ENCODE measurements at places on chromosomes 16 and 17. TPM values are rescaled to one million over a fixed set of nuclear protein-coding genes. Genes with fewer than 3 reads are reported as not detected.

TERB1 gene
- 0.10 TPM for total RNA-seq

SLC52A1 gene
- total RNA-seq = 0.59 TPM

CACNG4 gene
- total RNA-seq = 2.0 TPM

NAGS gene
- total RNA-seq = 0.49 TPM

GRCh38 chr16:89431158-89431584, 59.2 kb downstream of the ANKRD11 start:
- no peak for DNase-seq

DNA sequence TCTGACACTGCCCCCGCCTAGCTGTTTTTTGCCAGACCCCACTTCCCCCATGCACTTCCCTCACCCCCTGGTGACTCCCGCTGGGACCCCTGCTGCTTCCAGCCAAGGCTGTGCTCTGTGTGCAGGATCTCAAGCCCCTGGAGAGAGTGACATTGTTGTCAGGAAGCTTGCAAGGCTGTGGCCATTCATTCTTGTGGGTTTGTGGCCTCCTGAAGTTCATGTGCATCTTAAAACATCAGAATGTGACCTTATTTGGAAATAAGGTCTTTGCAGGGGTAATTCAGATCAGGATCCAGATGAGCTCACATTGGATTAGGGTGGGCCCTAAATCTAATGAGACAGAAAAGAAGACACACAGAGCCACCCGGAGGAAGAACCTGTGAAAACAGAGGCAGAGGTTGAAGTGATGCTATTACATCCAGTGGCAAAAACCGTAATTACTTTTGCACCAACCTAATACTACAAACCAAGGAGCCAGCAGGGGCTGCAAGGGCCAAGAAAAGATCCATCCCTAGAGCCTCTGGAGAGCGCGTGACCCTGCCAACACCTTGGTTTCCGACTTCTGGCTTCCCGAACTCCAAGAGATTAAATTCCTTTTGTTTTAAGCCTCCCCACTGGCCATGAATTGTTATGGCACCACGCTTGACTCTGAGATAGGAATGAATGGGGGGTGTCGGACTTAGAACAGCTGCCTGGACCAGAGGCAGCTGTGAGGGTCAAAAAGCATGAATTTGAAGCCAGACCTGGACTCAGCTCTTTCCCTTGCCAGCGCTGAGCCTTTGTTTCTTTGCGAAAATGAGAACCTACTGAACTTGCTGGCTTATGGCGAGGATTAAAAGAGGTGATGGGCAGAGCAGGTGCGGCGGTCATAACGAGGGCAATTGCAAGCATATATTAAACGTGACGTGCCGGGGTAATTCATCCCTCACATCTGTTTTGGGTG, 75.5 kb downstream of the BMERB1 start:
- peak; percentile 16 for DNase-seq

DNA sequence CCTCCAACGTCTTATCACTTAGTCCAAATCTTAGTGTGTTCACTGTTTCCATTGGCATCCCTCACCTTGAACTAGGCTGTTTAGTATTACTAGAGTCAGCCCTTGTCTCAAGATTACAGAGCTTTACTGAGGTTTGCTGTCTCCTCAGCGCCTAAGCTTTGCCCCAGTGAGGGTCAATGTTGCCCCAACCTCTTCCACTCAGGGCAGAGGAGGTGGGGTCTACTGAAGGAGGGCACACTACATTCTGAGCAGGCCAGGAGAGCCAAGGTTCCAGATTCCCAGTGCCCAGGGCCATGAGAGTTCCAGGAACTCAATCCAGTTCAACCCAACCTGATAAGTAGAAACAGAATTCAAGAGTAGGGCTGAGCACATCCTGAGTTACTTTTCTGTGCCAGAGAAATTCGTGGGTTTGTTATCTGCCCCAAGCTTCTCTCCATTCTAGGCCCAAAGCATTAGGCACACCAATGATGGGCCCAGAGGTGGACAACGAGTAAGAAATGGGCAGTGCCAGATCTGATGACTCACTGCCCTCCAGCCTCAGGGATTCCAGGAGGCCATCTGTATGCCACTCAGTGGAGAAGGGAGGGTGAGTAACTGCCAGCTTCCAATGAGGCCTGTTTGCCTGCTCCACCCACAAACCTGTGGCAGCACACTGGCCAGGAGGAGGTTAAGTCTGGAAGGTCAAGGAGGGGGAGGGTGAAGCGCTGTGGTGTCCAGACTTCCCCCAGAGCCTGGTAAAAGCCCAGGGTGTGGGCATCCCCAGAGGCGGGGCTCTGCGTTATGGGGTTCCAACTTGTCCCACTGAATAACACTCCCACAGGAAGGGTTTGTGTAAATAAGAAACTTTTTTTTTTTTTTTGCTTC, 8.2 kb downstream of the TUBG2 start:
- DNase-seq = no peak

DNA sequence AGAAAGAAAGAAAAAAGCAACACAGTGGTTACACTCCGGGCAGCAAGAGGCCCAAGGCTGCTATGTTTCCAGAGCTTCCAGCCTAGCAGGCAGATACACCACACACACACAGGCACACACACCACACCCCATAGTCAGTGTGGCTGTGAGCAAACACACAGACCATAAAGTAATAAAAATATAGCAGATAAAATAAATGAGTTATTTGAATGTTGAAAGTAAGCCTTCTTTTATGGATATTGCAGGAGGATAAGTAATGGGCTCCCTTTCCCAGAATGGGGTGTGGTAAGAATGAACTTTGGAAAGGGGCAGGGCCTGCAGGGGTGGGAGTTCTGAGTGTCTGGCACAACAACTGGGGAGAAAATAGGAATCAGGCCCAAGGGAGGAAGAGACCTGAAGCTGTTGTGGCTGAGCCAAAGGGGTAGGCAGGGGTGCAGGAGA, 4.8 kb upstream of the CDK5RAP3 start:
- no peak for DNase-seq

- DNase-seq = no peak
These were observed 9.9 kb upstream of the TSPOAP1 start for GRCh38 chr17:58338454-58338840.

- DNase-seq = peak; percentile 47
These were observed 1.6 kb upstream of the LDAF1 start for GRCh38 chr16:21156767-21157467.

DNA sequence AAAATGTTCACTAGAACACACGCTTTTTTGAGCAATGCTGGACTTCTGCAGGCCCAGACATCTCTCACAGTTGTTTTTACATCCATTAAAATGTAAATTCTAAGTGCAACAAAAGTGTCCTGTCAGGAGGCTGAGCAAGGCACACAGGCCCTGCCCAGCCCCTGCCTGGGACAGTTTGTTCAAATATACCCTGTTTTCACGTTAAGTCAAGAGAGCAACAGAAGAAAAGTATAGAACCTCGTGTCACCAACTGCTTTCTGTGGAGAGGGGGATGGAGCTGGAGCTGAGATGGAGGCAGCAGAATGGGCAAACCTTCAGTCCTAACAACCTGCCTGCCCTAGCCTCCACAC, 4.3 kb upstream of the HOXB2 start:
- no peak for DNase-seq

- DNase-seq = no peak
These were observed 15.3 kb downstream of the CREBBP start for GRCh38 chr16:3865241-3865640.

DNA sequence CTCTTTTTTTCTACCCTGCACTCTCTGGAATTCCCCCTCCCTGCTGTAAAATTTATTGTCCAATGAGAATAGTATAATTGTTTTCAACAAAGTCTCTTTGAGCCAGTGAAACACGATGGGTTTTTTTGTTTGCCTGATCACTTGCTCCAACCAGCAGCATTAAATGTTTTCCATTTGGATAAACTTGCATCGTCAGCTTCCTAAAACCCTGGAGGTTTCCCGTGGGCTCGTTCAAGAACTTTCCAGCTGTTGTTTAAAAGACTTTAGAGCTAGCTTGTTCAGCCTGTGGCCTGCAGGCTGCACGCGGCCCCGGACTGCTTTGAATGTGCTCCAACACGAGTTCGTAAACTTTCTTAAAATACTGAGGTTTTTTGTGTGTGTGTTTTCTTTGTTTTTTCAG, 14.9 kb downstream of the NAGPA start:
- DNase-seq = peak; percentile 64

DNA sequence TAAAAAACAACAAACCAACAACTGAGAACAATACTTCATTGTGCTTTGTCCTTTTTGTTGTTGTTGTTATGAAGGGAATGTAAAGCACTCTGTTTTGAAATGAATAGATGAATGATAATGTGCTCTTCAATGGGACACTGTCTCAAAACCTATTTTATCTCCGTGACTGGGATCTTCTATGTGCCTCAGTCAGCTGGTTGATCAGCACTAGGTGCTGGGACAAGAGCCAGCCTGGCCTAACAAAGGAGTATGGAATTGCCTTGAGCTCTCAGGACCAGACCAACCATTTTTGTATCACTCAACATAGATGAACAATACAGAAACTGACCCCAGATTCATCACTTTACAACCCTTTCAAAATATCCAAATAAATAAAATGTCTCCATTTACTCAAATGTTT, 440.2 kb downstream of the KCNJ2 start:
- no peak for DNase-seq

GRCh38 chr17:44210342-44211192, 8.9 kb downstream of the UBTF start:
- DNase-seq = peak; percentile 63

GRCh38 chr17:44655983-44656710, at the start of gene MEIOC:
Gene MEIOC, plus strand, starts transcription at chr17:44656468. Its CDS starts 146 bp downstream, at chr17:44656614.
- DNase-seq = no peak

DNA sequence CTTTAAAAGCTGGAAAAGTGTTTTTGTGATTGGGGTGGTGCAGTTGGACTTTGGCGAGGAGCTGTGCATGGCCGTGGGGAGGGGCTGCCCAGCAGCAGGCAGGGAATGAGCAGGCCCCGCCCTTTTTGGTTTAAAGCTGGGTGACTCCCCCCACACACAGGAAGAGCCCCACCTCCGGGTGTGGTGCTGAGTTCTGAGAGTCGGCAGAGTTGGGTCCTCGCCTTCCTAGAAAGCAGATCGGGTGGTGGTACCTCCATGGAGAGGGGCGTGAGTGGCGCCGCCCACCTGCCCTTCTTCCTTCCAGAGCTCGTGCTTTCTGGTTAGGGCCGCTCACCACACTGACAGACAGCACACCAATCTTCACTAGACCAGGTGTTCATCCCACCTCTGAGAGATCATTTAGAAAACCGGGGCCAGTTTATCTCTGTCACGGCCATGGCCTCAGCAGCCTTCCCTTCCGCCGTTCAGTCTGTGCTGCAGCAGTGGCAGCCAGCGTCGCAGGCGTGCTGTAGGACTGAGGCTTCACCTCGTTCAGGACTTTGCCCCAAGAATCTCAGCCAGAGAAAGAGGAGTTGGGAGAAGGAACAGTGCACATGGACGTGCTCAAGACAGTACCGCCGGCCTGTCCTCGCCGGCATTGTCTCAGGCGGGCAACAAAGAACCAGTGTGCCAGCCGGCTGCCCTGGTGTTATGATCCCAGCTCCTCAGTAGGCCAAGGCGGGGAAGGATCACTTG, 144.0 kb upstream of the CHMP6 start:
- no peak for DNase-seq

All from skin of body (tissue), 3 donors.